ENCODE measurements at places on chromosomes 2 and 18. TPM values are rescaled to one million over a fixed set of nuclear protein-coding genes. Genes with fewer than 3 reads are reported as not detected.

Gene STK39
- total RNA-seq, result 18.3 TPM

Gene ANKZF1
- 13.9 TPM for total RNA-seq

Gene IHH
- total RNA-seq, result not detected

Gene LYG1
- total RNA-seq, result 0.37 TPM

Gene MOCOS
- 0.34 TPM for total RNA-seq

Gene TUBA3E
- total RNA-seq, result not detected

Gene DOK6
- total RNA-seq, result not detected

Gene LYPD1
- total RNA-seq, result 75.9 TPM

Gene CRYGB
- total RNA-seq, result not detected

Gene HSBP1L1
- total RNA-seq, result 18.1 TPM

Gene STK16
- total RNA-seq, result 18.6 TPM

Gene GALNT14
- 0.21 TPM for total RNA-seq

Gene GPN1
- total RNA-seq, result 70.2 TPM

Gene TMEM163
- total RNA-seq, result not detected
